ENCODE measurements at places on chromosomes 13 and 19. TPM values are rescaled to one million over a fixed set of nuclear protein-coding genes. Genes with fewer than 3 reads are reported as not detected.

DNA sequence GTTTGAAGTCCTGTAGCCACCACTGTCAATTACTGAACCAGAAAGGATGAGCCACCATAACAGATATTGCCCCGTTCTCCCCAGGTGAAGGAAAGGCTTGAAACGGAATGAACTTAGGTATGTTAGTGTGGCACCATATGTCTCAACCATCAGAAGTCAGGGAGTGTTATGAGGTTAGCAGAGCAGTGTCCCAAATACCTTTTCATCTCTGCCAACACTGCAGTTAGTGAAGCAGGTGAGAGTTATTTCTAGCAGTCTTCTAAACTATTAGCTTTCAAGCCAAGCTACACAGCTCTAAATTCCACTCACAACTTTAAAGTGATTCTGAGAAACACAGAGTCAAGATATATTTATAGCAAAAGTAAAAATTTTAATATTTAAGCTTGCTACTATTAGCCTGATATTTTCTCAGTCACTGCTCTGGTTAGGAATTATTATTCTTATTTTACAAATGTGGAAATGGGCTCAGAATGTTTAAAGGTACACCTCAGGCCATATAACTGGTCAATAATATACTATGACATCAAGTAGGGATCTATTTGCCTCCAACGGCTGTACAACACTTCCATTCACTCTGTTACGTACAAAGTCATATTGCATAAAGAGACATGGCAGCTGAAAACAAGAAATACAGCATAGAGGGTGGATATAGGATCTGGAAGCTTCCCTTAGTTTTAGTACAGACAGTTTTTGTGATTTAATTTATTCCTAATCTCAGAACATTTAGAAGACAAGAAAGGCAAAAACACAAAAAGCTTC lies 1527.1 kb upstream of the PRR20A start:
- H3K4me3 ChIP-seq, result no peak overlapping the region
- no peaks in the 10 kb centered on the region for H3K36me3 ChIP-seq
- no peaks in the 10 kb centered on the region for H3K27me3 ChIP-seq
- no peak overlapping the region for H3K27ac ChIP-seq

DNA sequence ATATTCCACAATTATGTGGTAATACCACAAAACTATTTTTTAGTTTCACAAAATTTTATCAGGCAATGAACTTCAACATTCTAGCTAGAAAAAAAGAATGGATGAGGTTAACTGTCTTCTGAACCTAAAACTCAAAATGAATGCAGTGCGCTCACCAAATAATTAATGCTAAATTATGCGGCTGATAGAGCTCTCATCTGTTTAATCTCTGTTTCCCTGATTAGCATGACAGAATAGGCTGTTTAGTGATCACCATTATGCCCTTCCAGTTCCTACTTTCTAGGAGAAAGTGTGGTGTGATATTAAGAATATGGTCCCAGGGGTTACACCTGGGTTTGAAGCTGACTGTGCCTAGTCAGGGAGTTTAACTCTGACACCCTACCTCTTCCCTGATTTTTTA lies 42.8 kb upstream of the POSTN start:
- H3K4me1 ChIP-seq, result peaks cover 49% of the 10 kb centered on the region
- peaks cover 35% of the 10 kb centered on the region for H3K36me3 ChIP-seq
- H3K27me3 ChIP-seq, result no peaks in the 10 kb centered on the region
- H3K4me3 ChIP-seq, result no peak overlapping the region

- H3K36me3 ChIP-seq, result no peaks in the 10 kb centered on the region
- no peak overlapping the region for H3K4me3 ChIP-seq
- DNase-seq, result no peak
- peaks cover 1% of the 10 kb centered on the region for H3K27me3 ChIP-seq
- no peak overlapping the region for H3K27ac ChIP-seq
- H3K4me1 ChIP-seq, result no peaks in the 10 kb centered on the region
Observed at GRCh38 chr19:6692027-6692426, 22.1 kb upstream of the TNFSF14 start.

Gene PEX11G
- 2.5 TPM for total RNA-seq

DNA sequence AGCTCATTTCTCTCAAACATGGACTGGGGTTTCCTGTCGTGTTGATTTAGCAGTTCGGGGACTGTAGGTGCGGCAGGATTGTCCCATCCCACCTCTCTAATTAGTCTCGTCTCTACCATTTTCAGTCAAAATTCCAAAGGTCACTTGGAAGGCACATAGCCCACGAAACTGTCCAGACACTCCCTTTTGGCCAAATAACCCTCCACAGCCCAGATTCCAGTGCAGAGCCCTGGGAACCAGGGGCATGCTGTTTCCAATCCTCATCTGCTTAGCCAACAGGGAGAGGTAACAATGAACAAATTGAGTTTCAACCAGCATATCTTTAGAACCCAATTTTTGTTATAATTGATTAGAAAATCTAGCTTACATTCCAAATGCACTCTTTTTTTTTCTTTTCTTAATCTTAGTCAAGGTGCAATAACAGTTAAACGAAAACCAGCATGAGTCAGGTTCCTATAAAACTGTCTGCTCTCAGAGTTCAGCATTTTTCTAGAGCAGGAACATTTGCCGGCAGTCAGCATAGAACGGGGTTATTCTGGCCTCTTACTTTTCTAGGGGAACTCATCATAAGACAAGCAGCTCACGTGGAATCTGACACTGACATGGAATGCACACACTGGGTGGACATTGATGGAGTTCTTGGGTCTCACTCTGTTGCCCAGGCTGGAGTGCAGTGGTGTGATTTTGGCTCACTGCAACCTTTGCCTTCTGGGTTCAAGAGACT lies 14.4 kb upstream of the CEBPA start:
- peaks cover 5% of the 10 kb centered on the region for H3K4me1 ChIP-seq
- H3K36me3 ChIP-seq, result no peaks in the 10 kb centered on the region
- no peak overlapping the region for H3K27ac ChIP-seq
- DNase-seq, result no peak

DNA sequence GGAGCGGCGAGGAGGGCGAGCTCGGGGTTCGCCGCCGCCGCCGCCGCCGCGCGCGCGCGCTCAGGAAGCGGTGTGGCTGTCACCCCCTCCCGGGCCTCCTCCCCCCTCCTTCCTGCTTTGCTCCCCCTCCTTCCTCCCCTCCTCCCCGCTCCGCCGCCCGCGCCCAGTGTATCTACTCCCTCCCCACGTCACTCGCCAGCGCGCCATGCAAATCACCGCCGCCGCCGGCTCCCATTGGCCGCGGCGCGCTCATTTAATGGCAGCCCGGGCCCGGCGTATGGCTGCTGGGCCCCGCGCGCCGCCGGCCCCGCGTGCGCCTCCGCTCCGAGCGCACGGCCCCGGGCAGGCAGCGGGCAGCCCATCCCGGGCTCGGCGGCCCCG lies 335 bp upstream of the SOX1 start:
- no peak overlapping the region for H3K4me3 ChIP-seq
- peaks cover 6% of the 10 kb centered on the region for H3K36me3 ChIP-seq
- H3K27ac ChIP-seq, result no peak overlapping the region
- H3K4me1 ChIP-seq, result no peaks in the 10 kb centered on the region

Gene CHST8
- total RNA-seq, result not detected

Measured in HFFc6 (cell line).